ENCODE measurements at places on chromosomes 7 and 10.

DNA sequence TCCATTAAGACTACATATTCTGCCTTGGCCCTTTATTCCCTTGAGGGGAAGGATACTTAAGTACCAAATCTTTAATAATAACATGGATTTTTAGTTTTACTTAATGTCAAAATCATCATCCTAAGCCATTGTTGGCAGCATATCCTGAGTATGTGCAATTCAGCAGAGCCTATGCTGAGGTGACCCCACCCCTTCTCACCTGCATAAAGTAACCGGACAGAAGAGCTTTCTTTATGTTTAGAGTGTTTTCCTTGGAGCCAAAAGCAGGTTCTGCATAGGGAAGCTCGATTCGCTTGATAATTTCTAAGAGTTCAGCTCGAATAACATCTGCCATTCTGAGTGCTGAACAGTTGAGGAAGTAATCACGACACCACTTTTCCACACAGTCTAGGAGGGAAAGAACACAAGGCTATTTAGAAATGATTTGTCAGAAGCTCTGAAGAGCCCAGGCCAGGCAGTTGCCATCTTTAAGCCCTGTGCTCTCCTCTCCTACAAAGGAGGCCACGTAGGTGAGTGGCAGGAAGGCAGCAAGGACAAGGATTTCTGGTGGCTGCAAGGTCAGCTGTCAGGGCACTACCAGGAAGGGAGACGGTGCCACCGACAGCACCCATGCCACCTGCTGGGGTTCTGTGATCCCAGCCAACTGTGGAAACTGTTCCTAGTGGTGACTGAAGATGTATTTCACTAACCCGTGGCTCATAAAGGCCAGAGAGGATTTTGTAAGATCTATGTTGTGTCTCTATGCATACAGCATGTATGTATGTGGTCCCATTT lies 15.6 kb downstream of the BCCIP start:
- DNase-seq: no peak

GRCh38 chr7:13442226-13442625 lies 547.2 kb downstream of the ETV1 start:
- no peak for DNase-seq

GRCh38 chr10:14822879-14823755 lies 14.7 kb downstream of the CDNF start:
- no peak for DNase-seq

DNA sequence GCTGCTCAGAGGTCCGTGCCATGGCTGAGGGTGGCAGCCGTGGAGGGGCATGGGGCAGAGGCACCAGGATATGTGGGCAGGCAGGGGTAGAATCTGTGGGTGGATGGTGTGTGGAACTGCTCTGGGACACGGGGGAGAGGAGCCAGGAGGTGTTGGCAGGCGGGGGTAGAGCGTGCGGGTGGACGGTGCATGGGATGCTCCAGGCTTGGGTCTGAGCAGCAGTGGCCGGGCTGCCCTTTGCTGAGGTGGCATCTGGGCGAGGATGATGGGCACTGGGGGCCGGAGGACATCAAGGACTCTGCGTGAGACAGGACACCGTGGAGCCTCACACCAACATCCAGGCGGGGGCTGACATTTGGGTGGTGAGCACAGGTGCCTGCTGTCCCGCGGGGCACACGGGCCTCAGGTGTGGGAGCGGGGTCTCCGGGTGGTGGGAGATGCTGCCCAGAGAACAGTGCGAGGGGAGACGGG lies 46.2 kb downstream of the JAKMIP3 start:
- DNase-seq: no peak

DNA sequence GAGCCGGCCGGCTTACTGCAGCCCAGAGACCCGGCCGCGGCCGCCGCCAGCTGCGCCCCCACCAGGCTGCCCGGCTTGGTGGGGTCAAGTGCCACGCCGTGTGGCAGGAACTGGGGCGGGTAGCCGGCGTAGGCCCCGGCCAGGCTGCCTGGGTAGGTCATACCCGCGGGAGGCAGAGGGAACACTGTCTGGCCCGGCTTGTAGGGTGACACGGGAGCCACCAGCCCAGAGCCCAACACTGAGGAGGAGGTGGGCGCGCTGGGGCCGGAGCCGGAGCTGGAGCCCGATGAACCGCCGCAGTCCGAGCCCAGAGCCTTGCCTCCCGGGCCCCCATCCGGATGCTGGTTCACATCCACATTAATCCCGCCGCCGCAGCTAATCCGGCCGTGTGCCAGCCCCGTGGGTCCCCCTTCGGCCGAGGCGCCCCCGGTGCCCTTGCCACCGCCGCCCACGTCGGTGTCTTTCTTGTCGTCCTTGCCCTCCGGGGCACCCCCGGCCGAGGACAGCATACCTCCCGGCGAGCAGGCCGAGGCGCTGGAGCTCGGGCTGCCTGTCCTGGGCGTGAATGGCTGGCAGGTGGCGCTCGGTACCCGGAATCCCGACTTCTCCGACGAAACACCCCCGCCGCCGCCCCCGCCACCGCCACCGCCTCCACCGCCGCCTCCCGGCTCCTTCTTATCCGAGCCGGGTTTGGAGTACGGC lies 2.0 kb downstream of the ZNF503 start:
- no peak for DNase-seq

DNA sequence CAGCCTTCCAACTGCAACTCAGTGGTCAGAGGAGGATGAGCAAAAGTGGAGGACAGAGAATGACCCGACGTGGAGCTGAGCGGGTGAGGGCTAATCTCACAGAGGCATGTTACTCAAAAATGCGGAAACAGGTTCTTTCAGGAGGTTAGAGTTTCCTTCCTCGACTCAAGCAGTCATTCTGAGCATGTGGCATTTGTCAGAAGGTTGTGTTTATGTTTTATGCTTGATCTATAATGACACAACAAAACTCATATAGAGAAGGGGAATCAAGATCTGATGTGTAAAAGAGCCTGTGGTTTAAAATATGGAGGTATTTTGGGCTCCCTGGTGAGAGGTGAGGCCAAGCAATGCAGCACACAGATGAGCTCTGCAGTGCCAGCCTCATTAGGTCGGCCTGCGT lies 311.4 kb downstream of the ADARB2 start:
- DNase-seq: no peak

GRCh38 chr7:157301610-157302120 lies 35.1 kb upstream of the DNAJB6 start:
- no peak for DNase-seq

- DNase-seq: no peak
Observed at GRCh38 chr10:7819121-7819460, 786 bp downstream of the TAF3 start.

GRCh38 chr7:90946730-90947501 lies 317.3 kb upstream of the FZD1 start:
- DNase-seq: no peak

DNA sequence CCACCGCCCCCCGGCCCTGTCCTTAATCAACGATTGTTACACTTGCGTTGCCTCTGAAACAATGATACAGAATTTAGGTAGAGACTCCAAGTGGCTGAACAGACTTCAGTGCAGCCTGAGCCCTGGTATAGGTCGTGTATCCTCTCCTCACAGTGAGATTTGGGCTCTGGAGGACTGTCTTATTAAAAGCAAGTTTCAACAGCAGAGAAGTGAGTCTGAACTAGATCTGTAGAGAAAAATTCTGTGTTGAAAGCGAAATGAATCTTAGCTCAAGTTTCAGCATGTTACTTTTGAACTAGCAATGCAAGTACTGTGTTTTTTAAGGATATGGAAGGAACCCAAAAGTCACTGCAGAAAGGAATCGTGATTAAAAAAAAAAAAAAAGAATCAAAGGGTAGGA lies 103.1 kb downstream of the HOXA1 start:
- no peak for DNase-seq

DNA sequence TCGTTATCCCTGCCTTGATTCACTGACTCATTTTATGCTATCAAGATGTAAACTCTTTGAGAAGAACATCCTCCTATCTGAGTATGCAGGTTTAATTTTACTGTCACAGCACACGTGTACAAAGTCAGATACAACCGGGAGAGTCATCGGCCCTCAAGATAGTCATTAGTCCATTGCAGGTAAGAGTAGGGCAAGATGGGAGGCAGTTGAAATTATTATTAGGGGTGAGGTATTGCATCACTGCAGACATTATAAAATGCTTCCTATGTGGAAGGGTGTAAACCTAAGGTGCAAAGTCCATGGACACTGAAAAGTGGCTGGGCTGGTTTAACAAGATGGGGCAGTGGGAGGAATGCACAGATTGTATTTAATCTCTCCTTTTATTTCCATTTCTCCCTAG lies 113.7 kb downstream of the ARL4A start:
- DNase-seq: no peak

DNA sequence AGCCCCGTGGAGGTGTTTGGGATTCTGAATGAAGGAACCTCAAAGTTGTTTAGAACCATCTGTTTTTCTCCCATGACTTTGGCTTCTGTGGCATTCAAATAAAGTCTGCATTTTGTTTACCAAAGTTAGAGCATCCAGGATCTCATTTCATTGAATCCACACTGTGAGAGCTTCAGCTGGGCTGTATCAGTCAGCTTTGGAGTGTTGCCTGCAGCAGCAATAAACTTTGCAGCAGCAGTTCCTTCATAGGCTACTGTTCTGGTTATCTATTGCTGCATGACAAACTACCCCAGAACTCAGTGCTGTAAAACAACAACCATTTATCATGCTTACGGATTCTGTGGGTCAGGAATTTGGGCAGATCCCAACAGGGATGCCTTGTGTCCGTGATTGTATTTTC lies 1575.2 kb upstream of the LRRTM3 start:
- DNase-seq: no peak

- peak; percentile 66 for DNase-seq
Observed at GRCh38 chr7:27196287-27196767, 3.6 kb downstream of the HOXA13 start.

DNA sequence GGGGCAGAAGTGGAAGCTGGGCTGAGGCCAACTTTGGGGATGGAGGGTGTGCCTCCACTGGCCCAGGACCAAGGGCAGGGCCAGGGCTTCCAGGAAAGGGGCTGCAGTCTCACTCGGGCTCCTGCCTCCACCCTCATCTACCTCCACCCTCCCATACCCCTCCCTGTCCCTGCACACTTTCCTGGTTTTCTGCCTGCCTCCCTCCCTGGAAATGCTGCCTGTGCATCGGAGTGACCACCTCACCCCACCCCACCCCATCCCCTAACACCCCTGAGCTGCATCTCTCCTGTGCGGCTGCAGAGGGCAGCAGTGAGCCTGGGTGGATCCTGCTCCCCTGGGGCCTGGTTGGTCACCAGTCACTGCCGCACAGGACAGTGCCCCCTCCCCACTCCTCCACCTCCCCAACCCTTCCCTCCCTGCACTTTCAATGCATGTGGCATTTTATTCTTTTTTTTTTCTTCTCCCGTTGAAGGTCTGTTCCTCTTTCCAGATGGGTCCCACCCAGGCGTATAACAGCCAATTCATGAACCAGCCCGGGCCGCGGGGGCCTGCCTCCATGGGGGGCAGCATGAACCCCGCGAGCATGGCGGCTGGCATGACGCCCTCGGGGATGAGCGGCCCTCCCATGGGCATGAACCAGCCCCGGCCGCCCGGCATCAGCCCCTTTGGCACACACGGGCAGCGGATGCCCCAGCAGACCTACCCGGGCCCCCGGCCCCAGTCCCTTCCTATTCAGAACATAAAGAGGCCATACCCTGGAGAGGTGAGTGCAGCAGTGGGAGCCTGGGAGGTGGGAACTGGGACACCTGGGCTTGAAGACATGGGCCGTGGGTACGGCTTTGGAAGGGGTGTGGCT lies 54.1 kb upstream of the PPIF start:
- no peak for DNase-seq

DNA sequence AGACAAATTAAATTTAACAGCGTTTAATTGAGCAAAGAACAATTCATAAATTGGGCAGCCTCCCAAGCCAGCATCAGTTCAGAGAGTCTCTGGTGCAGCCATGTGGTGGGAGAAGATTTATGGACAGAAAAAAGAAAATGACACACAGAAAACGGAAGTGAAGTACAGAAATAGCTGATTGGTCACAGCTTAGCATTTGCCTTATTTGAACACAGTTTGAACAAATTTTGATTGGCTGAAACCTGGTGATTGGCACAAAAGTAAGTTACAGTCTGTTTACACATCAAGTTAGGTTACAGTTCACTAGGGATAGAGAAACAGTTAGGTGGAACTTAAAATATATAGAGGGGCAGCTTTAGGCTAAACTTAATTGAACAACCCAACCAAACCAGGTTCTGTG lies 720.1 kb downstream of the TYW1 start:
- DNase-seq: no peak

DNA sequence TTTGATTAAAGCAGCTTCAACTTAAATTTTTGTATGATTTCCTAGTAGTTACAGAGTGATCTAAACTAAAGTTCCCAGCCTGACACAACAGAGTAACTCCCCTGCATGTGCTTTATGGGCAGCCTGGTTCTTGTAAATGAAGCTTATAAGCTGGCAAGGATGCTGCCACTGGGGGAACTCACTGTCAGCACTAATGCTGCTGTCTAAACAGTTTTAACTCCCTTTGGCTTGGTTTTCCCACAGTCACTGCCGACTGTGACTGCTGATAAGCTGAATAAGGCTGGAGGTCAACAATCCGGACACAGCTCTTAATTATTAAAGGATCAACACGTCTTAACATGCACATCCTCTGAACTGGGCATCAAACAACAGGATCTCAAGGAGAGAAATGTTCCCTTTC lies 130.1 kb downstream of the OTUD1 start:
- no peak for DNase-seq

DNA sequence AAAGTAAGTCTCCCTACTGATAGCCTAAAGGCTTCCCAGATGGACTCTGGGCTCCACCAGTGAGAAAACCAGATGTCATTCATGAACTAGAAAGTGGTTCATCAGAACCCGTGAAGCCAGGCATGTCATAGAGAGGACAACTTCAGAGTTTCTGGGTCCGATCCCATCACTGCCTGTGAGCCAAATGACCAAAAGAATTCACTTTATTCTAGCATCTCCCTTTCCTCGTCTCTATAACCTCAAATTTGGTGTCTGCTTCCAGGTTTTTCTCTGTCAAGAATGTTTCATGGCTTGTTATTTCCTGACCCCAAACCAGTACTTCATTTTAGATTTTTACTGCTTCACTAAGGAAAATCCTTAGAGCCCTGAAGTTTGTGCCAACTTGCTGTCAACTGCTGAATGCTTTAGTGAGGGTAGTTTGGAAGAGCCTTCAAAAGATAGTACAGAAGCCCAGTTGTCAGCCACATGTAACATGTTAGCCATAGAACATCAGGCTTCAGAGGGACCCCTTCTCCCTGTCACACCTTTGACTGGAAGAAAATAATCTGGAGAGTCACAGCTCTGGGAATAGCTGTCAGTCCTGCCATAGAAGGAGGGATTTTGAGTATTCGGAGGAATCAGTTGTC lies 34.0 kb downstream of the ITGB8 start:
- DNase-seq: no peak

DNA sequence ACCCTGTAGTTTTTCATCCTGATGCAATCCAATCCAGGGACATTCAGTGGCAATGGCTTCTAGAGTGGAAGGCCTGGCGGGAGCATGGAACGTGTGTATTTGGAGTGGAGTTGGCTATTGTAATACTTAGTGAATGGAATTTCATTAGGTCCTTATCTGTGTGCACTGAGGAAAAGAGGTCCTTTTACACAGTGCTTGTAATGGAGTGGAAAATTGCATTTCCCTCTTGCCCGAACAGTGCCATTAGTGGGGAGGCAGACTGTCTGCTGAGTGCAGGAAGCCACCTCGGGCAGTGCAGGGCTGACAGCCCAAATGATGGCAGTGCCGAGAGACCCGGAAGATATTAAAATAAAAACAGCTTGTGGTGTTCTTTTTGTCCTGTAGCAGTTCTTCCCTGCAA lies 786.6 kb downstream of the LRMDA start:
- DNase-seq: no peak

- no peak for DNase-seq
Observed at GRCh38 chr7:127946847-127947246, 84.4 kb downstream of the LRRC4 start.

GRCh38 chr7:43764039-43764761 lies 5.7 kb downstream of the BLVRA start:
- DNase-seq: no peak

GRCh38 chr10:89022734-89023133 lies 32.1 kb downstream of the FAS start:
- no peak for DNase-seq
